Putamen (tissue), 1 donor: ENCODE measurements at places on chromosomes 1 and 21.

DNA sequence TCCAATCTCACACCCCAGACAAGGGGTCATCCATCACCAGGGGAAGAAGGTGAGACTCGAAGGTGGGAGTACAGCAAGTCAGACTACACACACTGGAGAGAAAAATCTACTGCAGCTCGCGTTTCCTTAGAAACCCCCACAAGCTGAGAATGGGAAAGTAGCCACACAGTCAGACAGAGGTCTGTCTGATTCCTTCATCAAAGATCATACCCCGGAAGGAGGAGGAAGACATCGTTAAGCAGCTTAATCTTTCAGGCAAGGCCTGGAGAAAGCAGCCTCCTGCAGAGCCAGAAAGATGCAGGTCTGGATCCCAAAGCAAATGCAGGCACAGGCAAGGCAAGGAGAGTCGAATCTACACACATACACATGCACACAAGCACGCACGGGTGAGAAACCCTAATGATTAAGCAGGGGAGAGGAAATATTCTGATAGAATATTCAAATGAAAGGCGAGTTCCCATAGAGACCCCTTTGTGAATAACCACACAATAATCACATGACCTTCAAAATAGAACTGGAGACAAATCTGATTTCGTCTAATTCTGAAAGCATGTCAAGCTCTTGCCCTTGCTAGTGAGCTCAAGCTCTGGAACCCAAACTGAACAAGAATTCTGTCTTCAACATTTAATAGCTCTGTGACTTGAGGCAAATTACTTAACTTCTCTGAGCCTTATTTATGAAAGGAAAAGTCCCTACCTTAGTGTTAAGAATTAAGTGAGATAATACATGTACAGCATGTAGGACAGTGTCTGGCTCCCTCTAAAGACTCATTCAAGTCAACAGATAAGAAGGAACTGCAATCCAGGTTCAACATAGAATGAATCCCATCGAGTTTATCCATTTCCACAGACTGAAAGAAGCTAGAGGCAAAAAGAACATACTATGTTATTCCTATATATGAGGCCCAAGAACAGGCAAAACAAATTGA, 387.8 kb downstream of the OMA1 start:
- DNase-seq: no peak

- DNase-seq: no peak
Measured at GRCh38 chr1:51255331-51255730, 19.3 kb downstream of the RNF11 start.

DNA sequence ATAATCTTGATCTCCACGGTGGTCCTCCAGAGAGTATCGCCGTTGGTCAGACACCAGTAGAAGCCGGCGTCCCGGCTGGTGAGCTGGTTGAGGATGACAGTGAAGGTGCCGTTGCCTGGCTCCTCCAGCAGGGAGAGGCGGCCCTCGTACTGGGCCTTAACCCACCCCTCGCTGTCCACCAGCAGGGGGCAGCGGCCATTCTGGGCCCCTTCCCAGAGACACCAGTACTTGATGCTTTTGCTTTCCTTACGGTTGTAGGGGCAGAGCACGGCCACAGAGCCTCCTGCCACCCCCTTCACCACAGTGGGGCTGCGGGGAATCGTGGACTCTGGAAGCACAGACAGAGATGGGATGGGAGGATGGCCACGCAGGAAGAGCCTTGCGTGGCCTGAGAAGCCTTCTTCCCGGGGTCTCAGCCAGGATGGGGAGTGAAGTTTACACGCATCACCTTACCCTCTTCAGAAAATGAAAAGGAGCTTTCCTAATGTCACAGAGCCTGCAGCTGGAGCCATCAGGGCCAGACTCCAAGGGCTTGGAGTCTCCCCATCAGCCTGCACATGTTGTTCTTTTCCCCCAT, 10.7 kb downstream of the PIGR start:
- no peak for DNase-seq

DNA sequence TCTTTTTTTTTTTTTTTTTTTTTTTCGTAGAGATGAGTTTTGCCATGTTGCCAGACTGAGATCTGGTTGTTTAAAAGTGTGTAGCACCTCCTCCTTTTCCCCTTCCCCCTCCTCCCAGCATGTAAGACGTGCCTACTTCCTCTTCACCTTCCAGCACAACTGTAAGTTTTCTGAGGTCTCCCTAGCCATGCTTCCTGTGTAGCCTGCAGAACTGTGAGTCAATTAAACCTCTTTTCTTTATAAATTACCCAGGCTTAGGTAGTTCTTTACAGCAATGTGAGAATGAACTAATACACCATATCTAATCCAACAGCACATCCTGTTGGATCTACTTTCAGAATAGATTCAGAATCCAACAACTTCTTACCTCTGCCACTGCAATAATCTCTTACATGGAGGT, 111.1 kb downstream of the CLIC6 start:
- DNase-seq: no peak

DNA sequence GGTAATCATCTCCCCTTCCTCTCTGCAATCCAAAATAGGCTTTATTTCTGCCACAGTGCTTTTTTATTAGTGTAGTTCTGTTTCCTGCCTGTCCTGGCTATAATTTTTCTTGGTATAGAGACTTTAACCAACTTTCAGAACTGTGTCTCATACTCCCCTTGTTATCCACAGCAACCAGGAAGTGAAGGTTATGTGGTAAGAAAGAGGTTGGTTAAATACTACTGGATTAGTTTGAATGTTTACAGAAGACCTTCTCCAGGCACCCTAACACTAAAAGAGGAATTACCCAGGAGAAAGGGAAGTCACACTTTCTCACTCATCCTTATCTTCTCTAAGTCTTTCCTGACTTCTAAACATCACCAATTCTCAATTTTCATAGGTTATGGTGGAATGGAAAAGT, 17.8 kb upstream of the TNFSF4 start:
- no peak for DNase-seq

- DNase-seq: peak; percentile 25
Measured at GRCh38 chr1:99758073-99758511, 8.3 kb downstream of the FRRS1 start.

- DNase-seq: no peak
Measured at GRCh38 chr21:29511096-29511495, 212.4 kb downstream of the BACH1 start.

DNA sequence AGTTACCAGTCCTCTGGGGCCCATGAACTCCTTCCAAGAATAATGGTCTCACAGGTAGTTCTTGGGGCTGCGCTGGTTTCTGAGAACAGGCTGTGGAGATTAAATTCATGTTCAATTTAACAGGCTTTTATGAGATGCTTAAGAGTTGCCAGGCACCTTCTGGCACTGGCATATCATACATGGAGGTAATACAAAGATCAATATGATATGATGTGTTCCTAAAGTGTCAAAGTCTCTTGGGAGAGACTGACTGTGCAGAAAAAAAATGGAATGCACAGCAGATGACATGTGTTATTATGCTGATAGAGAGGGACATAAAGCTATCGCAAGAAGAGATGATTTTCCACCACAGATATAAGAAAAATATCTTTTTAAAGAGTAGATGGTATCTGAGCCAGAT, 6.8 kb downstream of the CYP2J2 start:
- DNase-seq: no peak

GRCh38 chr1:25550155-25550506, 6.7 kb downstream of the LDLRAP1 start:
- no peak for DNase-seq

DNA sequence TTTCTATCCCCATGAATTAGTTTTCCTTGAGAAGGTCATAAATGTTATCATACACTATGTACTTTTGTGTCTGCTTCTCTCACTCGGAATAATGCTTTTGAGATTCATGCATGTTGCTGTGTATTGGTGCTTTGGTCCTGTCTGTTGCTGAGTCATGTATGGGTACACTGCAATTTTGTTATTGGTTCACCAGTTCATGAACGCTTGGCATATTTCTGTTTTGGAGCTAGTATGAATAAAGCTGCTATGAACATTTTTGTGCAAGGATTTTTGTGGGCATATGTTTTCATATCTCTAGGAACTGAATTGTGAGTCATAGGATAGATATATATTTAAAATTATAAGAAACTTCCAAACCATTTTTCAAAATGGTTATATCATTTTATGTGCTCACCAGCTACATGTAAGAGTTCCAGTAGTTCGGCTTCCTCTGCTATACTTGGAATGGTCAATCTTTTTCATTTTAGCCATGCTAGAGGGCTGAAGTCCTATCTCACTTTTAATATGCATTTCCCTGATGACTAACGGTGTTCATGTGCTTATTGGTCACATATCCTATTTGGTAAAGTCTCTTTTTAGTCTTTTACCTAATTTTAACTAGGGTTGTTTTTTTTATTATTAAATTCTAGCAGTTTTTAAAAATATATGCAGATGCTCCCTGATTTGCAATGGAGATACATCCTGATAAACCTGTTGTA, 38.2 kb downstream of the ETS2 start:
- DNase-seq: no peak

DNA sequence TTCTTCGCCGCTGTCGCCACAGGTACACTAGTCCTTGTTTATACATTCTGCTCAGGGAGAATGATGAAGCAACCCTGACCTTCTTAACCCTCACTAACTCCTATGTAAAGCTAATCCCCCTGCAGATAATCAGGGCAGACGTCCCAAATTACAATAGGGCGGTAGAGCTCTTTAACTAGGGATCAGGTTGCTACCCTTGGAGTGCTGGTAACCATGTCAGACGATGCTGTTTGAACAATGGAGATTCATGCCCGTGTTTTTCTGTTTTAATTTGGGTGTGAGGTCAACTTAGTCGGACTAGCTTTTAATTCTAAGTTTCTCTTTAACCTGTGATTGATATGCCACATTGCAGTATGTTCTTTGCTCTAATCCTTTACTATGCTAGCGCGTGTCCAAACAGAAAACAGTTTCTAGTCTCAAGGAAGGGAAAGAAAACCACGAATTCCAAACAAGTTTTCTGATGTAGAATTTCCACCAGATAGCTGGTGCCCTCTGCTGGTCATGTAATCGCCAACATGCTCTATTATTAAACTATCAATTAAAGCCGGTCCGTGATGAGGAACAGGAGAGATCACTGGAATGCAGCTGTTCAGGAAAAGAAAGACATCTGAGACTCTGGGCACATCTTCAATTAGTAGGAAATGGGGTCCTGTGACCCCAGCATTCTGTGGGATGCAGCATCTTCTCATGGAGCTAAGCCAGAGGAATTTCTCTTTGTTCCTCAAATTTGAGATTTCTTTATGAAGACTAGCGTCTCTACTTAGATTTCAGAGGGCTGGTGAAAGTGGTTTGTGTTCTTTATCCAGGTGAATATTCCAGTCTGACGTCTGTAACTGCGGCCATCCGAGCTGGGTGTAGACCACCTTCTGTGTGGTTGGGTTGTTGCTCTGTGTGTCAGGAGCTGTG, 18.3 kb upstream of the VAMP3 start:
- peak; percentile 77 for DNase-seq

DNA sequence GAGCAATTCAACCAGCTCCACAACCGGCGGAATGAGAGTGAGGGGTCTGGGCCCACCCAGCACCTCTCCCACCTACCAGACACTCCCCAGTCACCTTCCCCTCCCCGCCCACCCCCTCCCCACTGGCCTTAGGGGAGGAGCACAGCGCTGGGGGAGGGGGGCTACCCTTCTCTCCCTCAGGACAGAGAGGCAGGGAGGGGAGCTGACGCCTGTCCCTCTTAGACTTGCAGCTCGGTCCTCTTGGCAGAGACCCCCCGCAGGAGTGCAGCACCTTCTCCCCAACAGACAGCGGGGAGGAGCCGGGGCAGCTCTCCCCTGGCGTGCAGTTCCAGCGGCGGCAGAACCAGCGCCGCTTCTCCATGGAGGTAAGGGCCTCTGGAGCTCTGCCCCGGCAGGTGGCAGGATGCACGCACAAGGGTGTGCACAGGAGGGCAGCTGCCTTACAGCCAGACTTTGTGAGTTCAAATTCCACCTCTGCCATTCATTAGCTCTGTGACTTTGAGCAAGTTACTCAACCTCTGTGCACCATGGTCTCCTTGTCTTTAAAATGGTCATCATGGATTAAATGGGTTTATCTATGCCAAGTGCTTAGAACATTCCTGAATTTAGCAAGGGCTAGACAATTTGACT, 18.9 kb downstream of the CDK18 start:
- no peak for DNase-seq

GRCh38 chr1:222910699-222911098, 95.9 kb downstream of the DISP1 start:
- no peak for DNase-seq

DNA sequence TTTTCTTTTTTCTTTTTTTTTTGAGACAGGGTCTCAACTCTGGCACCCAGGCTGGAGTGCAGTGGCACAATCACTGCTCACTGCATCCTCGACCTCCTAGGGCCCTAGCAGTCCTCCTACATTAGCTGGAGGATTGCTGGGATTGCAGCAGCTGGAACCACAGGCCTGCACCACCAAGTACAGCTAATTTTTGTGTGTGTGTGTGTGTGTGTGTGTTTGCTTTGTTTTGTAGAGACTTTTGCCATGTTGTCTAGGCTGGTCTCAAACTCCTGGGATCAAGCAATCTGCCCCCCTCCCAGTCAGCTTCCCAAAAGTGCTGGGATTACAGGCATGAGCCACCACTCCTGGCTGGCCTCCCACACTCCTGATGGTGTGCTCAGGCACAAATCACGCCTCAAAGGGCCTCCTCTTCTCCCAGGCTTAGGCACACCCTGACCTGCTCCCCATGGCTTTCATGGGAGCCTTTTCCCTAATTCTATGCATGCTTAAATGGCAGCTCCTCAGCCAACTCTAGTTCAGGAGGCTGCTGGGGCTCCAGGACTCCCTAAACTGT, 9.4 kb downstream of the FAM229A start:
- DNase-seq: no peak

DNA sequence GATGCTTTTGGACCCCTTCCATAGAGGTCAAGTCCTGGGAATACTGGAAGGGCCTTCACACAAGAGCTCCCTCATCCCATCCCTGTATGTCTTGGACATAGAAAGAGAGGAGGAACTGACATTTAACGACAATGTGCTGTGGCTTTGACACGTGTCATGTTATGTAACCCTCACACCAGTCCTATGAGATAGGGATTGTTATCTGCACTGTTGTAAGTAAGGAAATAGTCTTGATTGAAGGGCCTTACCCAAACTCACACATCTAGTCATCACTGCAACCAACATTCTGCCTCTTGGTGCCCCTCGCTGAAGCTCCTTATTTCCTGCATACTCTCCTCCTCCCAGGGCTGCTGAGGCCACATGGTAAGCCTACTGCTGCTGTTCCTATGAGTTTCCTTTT, 63.7 kb upstream of the ANGPTL1 start:
- no peak for DNase-seq

DNA sequence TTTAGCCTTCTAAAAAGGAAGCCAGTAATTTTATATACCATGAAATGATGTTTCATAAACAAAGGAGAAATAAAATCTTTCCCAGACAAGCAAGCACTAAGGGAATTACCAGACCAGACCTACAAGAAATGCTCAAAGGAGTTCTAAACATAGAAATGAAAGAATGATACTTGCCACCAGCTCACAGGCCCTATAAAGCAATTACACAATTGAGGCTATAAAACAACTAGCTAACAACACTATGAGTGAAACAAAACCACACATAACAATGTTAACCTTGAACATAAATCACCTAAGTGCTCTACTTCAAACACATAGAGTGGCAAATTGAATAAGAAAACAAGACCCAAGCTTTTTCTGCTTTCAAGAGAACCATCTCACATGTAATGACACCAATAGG, 123.8 kb downstream of the BARHL2 start:
- no peak for DNase-seq
